NB4 (cell line): ENCODE measurements at places on chromosomes 4 and X.

- no peak for DNase-seq
Measured at GRCh38 chr4:122966201-122966600, 43.8 kb upstream of the NUDT6 start.

DNA sequence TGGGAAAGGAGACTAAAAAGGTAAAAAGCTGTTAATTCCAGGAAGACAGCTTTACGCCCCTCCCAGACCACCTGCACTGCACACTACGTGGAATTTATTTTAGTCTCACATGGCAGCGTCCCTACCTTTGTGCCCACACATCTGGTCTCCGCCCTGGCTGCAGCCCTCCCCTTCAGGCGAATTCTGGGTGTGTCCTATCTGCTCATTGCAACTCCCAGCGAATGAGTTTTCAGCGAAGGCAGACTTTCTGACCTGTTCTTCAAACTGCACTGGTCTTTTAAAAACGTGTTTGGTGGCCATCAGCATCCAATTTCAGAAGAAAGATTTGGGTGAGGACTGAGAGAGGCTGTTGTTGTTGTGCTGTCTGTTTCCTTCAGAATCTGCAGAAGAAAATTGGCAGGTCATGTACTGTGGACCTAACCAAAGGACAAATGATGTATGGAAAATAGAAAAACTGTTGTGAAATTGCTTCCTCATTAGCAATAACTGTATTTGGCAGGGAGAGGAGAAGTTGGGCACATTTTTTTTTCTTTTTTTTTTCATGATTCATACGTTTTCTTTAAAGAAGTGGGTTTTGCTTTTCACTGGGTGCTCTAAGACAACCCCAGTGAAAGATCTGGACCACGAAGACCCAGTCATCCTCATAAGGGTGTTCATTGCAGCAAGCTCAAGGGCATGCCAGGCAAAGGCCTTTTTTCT, 4.2 kb downstream of the TLR8 start:
- no peak for DNase-seq

DNA sequence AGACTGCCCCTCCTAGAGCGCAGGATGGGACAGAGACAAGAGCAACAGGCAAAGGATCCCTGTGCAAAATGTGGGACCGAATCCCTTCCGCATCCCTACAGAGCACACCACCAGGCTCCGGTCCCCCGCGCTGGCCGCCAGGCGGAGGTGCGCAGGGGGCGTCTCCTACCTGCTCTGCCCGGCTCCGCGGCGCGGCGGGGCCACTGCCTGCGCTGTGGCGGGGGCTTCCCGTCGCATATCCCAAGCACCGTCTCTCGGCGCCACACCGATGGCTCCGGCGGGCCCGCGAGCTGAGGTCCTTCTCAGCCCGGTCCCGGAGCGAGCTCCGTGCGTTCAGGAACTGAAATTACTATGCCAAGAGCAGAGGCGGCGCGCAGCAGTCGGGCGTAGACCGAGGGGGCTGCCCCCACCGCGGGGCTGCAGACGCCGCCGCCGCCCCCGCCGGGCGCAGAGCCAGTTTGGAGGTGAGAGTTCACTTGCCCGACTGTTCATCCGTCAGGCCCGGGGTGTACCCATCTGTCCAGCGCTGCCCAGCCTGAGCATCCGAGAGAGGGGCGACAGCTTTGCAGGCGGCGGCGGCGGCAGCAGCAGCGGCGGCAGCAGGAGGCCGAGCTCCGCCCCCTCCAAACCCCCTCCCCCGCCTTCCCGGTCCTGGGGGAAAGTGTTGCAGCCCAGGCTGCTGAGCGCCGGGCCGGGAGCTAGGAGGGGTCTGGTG, at the start of gene GPRIN3:
TSS of gene GPRIN3 (minus strand) at position 355 of the 715 bp plus-strand sequence. CDS start 57,690 bp downstream, outside the sequence.
- DNase-seq = no peak

DNA sequence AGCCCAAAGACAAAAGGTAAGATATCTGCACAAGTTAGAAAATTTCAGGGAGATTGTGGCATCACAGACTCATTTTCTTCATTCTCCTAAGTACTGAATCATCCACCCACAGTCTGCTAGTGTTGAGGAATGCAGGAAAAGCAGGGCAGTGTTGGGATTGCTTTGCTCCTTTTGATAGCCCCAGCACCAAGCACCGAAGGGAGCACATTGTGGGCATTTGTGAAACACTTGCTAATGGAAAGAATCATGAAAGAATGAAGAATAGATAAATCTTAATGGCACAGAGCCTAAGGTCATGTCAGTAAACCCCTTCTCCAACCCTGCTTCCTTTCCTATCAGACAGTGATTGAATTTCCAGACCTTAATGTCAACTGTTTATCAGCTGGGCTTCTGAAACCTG, 103.1 kb upstream of the GPRIN3 start:
- DNase-seq = no peak

- no peak for DNase-seq
Measured at GRCh38 chr4:151228189-151229119, 48.5 kb upstream of the PRSS48 start.

GRCh38 chr4:82889287-82889686, 1.7 kb downstream of the SEC31A start:
- no peak for DNase-seq

DNA sequence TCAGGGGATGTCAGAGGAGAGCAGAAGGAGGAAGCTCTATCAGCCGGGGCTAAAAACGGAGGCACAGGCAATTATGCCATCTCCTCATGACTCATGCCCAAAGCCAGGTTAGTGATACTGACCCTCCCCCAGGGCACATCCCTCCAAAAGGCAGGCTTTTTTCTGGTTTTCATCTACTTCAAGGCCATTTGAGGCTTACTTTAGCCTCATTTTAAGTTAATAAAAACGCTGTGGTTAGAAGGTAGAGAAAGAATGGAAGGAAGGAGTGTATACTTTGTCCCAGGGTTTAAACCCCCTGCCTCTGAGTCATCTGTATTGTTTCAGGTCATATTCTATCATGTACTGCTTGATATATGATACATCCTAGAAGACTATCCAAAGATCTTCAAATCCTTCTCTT, 89.7 kb upstream of the NDP start:
- peak; percentile 78 for DNase-seq

GRCh38 chrX:112147206-112147605, 64.6 kb upstream of the TRPC5 start:
- peak; percentile 32 for DNase-seq

DNA sequence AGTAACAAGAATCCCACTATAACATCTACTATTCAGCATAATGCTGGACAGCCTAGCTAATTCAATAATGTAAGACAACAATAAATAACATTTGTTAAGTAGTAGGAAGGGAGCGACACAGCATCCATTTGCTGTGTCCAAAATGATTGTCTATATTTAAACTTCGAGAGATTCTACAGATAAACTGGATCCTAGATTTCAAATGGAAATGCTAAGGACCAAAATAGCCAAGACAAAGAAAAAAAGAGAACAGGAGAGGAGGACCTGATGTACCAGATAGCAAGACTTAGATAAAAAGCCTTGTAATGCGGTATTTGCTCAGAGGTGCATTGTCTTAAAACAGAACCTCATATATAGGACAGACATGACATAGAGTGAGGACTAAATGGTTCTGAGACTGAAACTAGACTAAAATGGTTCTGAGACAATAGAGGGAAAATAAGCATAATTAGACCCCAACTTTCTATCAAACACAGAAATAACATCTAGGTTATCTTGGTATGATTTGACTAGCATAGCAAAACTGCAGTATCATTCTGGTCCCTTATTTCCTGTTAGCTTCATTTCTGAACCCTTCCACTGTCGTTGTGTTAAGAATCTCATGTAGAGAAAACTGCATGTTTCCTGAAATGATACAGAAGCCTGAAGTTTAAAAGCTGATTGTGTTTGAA, 3.8 kb downstream of the HPGDS start:
- no peak for DNase-seq

DNA sequence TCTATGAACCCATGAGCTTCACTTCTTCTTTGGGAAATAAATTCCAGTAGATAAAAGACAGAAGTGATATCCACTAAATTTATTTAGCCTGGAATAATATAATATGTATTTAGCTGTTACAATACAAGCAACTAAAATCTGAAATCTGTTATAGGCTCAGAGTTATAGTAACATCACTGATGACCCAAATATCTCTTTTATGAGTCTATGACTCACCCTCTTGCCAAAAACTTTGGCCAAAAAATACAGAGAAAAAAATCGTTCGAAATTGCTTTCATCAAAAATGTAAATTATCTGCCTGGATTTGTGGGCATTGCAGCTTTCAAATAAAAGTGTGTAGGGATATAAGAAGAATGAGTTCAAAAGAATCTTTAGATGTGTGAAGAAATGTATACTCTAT, 89.4 kb upstream of the DKK2 start:
- no peak for DNase-seq

GRCh38 chr4:14025111-14025510, 397.6 kb upstream of the BOD1L1 start:
- no peak for DNase-seq

DNA sequence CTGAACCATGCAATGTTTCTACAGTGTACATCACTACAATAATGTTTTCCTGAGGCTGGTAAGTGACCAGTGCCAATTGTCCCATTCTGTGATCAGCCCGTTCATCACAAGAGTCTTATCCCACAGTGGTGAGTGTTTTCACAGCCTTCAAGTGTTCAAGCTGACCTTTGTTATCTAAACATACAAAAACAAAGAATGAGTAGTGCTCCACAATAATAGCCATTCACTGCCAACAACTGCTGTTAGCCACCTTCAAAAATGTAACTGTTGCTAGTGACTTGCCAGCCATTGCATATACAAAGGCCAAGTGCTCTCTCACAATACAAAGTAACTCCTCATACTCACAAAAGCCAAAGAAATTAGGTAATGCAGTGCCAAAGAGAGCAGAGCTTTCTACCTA, 1084.1 kb downstream of the FAM133A start:
- DNase-seq = no peak

DNA sequence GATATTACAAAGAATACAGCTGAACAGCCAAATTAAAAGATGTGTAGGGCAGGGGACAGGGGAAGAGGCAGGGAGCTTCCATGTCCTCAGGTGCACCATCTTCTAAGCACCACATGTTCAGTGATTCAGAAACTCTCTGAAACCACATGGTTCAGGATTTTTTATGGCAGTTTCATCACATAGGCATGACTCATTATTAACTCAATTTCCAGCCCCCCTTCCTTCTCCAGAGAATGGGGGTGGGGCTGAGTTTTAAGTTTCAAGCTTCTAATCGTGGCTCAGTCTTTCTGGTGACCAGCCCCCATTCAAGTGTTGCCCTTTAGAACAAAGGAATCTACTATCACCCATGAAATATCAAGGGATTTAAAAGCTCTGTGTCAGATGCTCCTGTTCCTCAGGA, 317.8 kb upstream of the GALNT7 start:
- DNase-seq = peak; percentile 33

DNA sequence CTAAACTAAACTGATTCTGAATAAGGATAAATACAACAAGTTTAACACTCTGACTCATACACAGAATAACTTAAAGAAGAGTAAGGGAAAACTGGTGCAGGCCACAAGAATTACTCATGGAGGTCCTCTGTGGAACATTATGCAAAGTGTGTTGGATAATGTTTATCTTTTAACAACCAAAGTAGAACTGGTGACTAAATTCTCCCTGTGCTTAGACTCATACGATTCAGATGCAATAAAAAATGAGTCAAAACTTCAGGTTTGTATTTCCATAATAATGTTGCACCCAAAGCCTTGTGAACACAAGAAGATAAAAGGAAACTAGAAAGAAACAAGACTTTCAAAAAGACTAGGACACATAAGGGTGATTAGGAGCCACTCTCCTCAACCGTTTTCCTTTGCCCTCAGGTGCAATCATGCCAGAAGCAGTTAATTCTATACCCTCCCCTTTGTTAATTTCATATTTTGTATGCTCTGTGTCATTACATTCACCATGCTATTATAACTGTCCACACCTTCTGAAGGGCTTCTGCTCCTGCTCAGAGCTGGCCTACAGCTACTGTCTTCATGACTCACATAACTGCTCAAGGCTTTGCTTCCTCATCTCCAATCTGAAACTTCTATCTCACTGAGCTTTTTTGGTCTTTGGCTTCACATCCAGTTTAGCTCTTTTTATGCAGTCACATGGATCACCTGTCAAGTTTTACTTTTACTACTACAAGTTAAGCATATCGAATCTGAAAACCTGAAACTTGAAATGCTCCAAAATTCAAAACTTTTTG, 60.2 kb downstream of the KCNIP4 start:
- no peak for DNase-seq

GRCh38 chrX:9555354-9555753, 90.5 kb downstream of the TBL1X start:
- DNase-seq = peak; percentile 57

DNA sequence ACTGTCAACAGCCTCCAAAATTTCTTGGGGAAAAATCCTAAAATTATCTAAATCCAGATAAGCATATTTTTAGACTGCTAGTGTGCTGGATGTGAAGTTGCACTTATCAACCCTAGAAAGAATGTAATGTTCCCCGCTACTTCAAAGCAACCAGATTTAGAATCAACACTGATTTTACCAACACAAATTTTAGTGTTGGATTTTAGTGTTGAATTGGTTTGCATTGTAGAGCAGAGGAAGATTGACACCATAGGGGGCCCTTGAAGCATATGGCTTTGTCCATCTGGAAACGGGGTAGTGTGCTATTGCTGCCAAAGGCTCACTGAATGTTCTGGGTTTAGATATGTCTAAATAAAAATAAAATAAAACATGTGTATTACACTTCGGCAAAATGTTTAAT, 126.3 kb upstream of the EMCN start:
- DNase-seq = no peak

DNA sequence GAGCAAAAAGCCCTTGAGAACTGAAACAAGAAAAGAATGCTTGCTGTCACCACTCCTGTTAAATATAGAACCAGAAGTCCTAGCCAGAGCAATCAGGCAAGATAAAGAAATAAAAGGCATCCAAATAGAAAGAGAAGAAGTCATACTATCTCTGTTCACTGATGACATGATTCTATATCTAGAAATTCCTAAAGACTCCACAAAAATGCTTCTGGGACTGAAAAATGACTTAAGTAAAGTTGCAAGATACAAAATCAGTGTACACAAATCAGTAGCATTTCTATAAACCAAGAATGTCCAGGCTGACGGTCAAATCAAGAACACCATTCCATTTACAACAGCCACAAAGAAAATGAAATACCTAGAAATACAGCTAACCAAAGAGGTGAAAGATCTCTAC, 552.7 kb upstream of the SLIT2 start:
- DNase-seq = no peak

DNA sequence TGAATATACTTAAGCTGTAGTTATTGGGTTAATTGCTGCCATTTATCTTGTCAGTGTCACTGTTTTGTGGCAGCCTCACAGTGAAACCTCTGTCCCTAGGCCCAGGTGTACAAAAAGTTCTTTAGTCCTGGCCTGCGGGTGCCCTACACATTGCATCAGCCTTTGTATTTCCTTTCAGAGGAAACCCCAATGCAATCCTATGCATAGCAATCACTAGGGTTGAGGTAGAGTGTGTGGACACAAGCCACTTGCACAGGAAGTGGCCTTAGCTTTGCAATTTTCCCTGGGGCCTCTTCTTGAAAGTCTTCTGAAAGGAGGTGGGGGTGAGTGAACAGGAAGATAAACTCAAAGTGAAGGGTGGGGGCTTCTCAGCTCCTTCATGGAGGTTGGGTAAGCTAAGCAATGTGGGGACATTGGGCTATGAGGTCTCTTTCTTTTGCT, 27.8 kb downstream of the VSIG4 start:
- DNase-seq = peak; percentile 97

GRCh38 chrX:50747471-50747900, 66.5 kb downstream of the SHROOM4 start:
- peak; percentile 20 for DNase-seq
